Right renal pelvis (tissue), 4 donors: ENCODE measurements at places on chromosomes 4 and X. TPM values are rescaled to one million over a fixed set of nuclear protein-coding genes. Genes with fewer than 3 reads are reported as not detected.

- DNase-seq = no peak
Observed at GRCh38 chr4:39883646-39884045, 94.1 kb downstream of the PDS5A start.

GRCh38 chrX:43836435-43837184 lies 45.6 kb downstream of the MAOB start:
- no peak for DNase-seq

Gene UGDH
- polyA plus RNA-seq = 104 TPM

DNA sequence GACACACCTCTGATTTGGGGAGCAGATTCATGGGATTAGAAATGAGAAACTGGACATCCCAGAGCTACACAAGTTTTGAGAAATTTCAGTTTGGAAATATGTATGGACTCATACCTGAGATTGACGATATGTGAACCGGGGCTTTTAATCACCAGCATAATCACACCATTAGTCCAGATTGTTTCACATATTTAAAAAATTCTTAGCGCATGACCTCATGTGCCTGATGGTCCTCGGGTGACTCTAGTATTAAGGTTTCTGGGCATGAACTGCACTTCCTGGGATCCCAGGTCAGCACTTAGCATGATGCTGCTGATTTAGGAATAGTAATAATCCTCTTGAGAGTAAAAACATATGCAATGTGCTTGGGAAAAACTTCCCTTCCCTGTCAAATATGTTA lies 91.9 kb upstream of the BCOR start:
- no peak for DNase-seq

GRCh38 chr4:96649536-96649935 lies 809.6 kb downstream of the PDHA2 start:
- DNase-seq = no peak

DNA sequence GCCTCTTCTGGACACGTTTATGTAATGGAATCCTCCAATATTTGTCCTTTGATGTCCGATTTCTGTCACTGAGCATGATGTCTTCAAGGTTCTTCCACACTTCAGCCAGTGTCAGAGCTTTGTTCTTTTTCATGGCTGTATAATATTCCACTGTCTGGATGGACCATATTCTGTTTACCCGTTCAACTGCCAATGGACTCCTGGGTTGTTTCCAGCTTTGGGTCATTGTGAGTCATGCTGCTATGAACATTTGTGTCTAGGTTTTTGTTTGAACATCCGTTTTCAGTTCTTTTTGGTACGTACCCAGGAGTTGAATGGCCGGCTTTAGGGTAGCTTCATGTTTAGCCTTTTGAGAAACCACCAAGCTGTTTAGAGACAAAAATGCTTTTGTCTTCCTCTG lies 93.2 kb downstream of the SHOX start:
- DNase-seq = no peak

DNA sequence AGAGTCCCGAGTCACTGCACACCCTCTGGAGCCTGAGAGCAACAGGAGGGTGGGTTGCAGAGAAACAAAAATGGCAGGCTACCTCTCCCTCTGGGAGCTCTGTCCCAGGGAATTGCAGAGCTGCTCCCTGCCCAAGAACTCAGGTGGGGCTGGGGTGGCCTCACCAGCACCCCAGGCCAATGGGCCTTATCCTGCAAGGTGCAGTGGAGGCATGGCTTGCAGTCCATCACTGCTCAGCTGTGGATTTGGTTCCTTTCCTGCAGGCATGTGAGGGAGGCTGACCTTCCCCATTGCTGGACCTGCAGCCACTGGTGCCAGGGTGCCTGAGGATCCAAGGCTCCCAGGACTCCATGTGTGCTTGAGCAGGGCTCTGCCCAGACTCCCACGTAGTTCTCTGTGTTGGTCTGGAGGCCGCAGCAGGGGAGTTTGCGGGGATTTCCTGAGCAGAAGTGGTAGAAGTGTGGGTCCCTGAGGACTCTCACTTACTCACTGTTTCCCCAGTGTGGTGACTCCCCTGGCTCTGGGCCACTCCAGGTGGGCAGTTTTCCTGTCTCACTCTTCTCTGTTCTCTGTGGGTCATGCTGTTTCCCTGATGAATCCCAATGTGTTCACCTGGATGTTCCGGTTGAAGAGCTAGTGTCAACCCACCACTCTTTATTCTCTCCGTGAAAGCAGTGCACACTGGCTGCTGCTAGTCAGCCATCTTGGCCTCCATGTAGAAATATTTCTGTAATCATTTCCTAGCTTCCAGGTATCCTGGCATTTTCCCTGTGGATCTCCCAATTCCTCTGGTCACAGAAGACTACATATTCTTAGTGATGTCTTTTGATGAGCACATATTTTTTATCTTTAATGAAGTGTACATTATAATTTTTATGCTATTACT lies 82.3 kb downstream of the ARHGAP24 start:
- no peak for DNase-seq

DNA sequence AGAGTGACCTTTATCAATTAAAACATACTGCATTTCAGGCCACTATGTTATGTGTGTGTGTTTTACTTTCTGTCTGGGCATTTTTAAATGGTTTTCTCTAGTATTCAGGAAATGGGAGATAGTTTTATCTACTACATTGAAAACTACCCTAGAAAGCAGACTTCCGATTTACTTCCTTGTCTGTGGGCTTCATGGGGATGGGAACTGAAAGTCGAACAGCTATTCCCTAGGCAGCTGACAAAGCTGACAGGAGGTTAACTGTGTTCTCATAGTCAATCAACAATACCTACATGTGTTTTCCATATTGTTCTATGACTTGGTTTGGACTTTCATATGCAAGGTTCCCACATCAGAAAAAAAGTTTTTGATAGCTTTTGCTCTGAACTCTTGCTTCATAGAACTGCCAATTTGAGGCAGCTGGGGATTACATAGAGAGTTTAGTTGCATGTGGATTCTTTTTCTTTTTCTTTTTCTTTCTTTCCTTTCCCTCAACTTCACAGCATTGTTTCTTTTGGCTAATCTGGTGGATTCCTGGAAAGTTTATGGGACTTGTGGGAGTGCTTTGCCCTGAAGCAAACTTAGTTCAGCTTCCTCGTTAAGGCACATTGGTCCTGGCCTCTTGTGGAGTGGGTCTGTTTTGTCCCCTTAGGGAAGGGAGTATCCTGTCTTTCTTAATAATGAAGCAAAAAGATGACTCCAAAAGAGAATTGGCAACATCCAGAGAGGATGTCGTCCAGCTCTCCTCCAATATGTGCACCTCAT lies 327.1 kb upstream of the GIMD1 start:
- DNase-seq = no peak

- no peak for DNase-seq
Observed at GRCh38 chrX:1321674-1322073, 14.9 kb upstream of the IL3RA start.

GRCh38 chr4:151643564-151643963 lies 117.2 kb downstream of the GATB start:
- DNase-seq = no peak

Gene CSAG3
- polyA plus RNA-seq = not detected

Gene PRR32
- not detected for polyA plus RNA-seq

DNA sequence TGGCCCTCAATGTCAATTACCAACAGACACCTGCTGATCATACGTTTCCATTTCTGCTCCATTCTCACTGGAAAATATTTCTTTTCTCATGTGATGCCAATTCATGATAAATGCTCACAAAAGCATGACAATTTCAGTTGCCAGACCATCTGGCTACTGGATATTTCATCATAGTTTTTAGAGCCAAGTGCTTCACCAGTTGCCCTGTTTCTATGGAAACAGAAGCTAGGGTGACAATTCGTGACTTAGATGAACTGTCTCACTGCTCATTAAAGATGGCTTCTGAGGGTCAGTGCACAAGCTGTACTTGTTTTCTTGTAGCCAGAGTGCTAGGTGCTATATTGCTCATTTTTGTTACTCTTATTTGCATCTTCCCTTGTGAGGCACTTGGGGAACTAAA lies 184.9 kb downstream of the COMMD8 start:
- DNase-seq = no peak

DNA sequence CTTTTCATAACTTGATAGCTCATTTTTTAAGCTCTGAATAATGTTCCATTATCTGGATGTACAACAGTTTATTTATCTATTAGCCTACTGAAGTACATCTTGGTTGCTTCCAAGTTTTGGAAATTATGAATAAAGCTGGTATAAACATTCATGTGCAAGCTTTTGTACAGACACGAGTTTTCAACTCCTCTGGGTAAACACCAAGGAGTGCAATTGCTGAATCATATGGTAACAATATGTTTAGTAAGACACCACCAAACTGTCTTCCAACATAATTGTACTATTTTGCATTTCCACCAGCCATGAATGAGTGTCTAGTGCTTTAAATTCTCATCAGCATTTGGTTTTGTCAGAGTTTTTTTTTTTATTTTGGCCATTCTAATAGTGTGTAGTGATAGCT lies 266.7 kb upstream of the ATOH1 start:
- DNase-seq = no peak

GRCh38 chrX:106919932-106920452 lies at the start of gene CLDN2:
Gene CLDN2 (plus strand): TSS chrX:106920402. CDS start chrX:106928229, 7,827 bp downstream.
- DNase-seq = no peak

Gene PDCL2
- not detected for polyA plus RNA-seq

Gene PABPC1L2A
- not detected for polyA plus RNA-seq

DNA sequence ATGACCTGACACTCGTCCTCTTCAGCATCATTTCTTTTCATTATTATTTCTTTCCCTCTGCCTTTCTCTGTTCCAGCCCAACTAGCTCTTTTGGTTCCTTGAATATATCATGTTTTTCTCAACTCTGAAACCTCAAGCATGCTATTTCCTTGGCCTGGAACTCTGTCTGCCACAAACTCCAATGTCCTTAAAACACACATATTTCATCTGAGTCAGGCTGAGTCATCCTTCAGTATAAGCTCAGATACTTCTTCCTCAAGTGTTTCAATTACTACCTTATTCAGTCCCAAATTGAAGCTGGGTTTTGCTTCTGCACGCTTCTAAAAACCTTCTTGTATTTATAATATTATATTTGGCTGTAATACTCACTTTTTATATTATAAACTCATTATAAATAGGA lies 424.2 kb downstream of the PDGFC start:
- no peak for DNase-seq

Gene PLAC1
- polyA plus RNA-seq = 10.5 TPM

Gene NSG1
- 6.6 TPM for polyA plus RNA-seq

DNA sequence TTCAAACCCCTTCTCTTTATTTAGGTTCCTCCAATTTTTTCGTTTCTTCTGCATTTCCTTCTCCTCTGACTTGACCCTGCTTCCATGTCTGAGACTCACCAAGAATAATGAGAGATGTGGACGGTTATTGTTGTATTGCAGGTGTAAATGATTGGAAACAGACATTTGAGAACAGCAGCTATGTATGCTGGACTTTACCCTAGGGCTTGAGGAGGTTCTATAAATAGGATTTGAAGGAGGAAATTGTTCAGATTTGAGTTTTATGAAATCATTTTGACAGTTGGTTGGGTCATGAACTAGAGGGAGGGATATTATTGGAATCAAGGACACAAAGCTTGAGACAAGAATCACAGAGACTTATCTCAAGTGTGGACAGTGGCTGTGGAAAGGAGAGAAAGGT lies 614.6 kb upstream of the CPEB2 start:
- DNase-seq = no peak

DNA sequence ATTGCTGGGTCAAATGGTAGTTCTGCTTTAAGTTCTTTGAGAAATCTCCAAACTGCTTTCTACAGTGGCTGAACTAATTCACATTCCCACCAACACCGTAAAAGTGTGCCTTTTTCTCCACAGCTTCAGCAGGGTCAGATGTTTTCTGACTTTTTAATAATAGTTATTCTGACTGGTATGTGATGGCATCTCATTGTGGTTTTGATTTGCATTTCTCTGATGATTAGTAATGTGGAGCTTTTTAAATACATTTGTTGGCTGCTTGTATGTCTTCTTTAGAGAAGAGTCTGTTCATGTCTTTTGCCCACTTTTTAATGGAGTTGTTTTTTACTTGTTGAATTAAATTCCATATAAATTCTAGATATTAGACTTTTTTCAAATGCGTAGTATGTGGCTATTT lies 257.5 kb upstream of the ANKRD50 start:
- DNase-seq = no peak

DNA sequence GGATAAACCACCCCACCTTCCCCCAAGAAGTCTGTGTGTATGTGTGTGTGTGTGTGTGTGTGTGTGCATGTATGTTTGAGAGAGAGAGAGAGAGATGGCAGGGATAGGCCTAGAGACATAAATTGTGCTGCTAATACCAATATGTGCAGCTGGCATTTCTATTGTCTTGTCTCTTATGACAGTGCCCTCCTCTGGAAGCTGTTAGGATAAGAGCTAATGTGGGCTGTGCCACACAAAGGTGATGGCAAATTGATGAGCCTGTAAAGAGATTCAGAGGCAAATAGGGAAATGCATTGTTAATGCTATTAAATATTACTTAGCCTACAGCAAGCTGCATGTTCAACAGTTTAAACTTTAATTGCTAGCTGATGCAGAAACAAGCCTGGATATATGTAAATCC lies 332.0 kb downstream of the NKX6-1 start:
- DNase-seq = no peak

DNA sequence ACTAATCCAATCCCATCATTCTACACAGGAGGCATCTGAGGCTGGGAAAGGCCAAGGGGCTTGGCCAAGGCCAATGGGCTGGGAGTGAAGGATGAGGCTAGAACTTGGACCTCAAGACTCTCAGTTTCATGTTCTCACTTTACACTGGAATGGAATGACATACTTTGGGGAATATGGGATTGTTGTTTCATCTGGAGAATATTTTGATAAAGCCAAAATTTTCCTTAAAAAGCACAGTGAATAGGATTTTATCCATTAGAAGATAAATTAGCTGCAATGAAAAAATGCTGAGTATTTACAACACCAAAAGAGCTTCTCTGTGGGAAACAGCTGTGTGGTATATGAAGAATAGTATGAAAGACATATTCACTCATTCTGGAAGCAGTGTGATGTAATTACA lies 29.3 kb downstream of the SMIM20 start:
- DNase-seq = no peak

DNA sequence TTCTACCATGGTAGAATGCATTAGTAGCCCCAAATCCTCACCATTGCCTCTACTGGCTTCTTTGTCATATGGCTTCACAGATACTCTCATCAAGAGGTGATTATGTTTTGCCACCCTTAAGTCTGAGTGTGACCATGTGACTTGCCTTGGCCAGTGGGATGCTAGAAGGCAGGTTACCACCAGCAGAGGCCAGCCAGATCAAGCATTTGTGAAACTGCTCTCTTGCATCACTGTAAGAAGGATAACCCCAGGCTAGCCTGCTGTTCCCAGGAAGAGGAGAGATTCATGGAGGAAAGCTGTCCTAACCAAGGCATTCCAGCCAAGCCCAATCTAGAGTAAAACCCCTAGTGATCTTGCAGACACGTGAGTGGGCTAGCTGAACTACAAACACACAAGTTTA lies 46.8 kb downstream of the USP46 start:
- no peak for DNase-seq

Gene MAB21L2
- not detected for polyA plus RNA-seq

GRCh38 chr4:24443200-24443599 lies 141.2 kb downstream of the DHX15 start:
- DNase-seq = no peak

GRCh38 chr4:151561551-151562256 lies 152.7 kb downstream of the FHIP1A start:
- no peak for DNase-seq

Gene PAGE5
- not detected for polyA plus RNA-seq

Gene MTNR1A
- polyA plus RNA-seq = 2.0 TPM
